ENCODE measurements at places on chromosomes 1 and 21.
A peak's percentile ranks its signal among the peaks of the same experiment; 100 is the strongest.

DNA sequence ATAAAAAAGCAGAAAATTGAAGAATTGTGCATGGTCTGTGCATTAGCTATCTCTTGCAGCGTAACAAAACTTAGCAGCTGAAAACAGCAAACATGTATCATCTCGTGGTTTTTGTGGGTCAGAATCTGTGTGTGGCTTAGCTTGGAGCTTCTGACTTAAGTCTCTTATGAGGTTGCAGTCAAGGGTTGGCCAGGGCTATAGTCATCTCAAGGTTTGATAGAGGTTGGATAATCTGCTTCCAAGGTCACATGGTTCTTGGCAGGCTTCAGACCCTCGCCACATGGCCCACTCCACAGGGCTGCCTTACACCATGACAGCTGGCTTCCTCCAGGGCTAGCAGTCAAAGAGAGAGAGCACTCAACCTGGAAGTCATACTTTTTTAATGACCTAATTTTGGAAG lies 35.9 kb downstream of the CNST start:
- DNase-seq = no peak

GRCh38 chr21:16592381-16592780 lies 862.6 kb downstream of the USP25 start:
- DNase-seq = no peak

- no peak for DNase-seq
These were observed 3.9 kb downstream of the SYPL2 start for GRCh38 chr1:109470245-109470644.

DNA sequence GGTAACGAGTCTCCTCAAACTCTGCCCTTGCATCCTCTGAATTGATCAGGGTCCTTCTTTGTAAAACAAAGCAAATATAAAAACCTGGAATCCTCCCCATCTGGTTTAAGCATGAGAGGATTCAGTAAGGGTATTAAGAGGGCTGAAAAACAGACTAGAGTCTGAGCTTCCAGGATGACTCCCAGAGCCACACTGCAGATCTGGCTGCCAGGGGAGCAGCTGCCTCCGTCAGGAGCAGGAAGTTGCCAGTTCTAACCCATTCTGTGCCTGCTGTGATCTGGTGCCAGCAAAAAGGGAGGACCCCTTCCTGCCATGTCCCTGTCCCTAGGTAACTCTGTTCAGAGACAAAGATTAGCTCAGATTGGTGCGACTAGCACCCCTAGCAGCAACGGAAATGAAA lies 27.5 kb downstream of the SERTAD4 start:
- DNase-seq = no peak

DNA sequence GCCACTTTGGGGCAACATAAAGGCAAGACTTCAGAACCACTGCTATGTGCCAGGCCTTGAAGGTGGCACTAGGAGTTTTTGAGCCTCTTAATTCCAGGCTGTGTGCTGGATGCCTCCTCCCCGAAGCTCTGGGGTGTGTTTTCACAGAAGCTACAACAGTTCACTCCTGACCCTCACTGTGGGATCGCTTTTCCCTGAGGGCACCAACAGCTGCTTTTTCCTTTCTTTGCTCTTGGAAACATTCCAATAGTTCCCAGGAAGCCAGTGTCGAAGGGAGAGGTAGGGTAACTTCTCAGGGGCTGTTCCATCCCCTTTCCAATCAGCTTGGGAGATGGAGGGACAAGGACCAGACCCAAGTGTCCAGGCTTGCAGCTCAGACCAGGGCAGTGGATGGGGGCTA lies 153.4 kb downstream of the C1orf94 start:
- DNase-seq = no peak

GRCh38 chr1:117757668-117758067 lies 151.8 kb downstream of the TENT5C start:
- DNase-seq = no peak

- no peak for DNase-seq
These were observed 30.9 kb downstream of the SMIM12 start for GRCh38 chr1:34828611-34829010.

DNA sequence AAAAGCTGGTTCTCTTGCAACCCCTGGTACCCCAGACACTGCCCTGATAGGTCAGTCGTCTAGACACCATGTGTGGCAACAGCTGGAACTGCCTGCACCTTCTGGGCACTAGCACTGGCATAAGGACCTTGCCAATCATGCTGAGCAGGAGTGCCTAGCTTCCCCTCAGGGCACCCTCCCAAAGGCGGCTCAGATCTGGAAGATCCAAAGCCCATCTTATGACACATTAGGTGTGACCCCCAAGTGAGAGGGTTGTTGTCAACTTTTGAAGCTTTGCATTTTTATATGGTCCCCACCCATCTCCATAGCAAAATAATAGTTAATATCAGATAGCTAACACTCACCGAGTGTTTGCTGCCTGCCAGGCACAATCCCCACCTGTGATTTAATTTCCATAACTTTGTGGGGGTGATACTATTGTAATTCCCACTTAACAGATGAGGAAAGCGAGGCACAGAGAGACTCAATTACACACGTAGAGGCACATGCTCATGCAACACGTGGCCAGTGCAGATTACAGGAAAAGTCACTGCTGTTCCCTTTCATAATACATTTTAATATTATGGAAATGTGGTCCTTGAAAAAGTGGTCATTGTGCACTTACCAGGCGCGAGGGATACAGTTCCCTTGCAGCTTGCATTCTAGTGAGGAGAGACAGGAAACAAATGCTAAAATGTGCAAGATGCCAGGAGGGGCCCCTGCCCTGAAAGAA lies 25.8 kb downstream of the EXOC8 start:
- DNase-seq = no peak

DNA sequence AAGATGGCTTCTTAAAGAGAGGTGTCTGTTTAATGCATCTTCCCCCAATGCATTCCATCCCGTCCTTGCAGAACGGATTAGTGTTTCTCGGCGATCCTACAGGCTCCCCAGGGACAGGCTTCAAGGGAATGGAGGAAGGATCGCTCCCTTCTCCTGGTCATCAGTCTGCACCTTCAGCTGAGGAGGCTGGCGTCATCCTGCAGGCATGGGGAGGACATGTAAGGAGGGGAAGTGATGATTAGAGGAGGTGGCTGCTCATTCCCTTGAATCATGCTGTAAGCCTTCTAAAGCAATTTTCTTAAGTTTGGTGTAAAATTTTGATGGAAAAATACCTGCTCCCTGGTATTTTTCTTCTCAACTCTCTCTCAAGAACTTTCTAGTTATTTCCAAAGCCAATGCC lies 603.6 kb downstream of the NPHP4 start:
- DNase-seq = no peak

- DNase-seq = no peak
These were observed 120.5 kb downstream of the DISP1 start for GRCh38 chr1:222935239-222935900.

DNA sequence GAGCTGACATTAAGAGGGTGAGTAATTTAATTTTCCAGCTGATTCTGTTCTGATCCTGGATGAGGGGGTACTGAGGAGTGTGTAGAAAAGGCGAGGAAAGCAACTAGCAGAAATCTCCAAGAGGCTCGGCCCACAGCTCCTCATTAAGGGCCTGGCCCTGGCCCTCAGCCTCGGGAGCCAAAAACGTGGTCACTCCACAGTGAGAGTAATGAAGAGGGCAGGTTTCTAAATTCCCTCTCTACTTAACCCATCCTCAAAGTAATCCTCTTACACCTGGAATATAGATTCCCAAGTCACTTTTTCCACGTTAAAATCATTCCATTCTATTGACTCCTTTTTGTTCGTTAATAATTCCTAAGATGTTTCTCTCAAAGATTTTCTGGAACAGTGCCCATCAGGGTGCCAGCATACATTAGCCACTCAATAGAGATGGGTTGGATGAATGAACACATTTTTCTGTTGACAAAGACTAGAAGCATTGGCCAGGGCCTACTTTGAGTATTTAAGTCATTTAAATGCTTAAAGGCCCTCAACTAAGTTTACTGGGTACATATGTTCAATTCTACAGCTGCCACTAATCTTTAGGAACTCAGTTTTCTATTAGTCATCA lies 1.1 kb upstream of the COL11A1 start:
- DNase-seq = no peak

DNA sequence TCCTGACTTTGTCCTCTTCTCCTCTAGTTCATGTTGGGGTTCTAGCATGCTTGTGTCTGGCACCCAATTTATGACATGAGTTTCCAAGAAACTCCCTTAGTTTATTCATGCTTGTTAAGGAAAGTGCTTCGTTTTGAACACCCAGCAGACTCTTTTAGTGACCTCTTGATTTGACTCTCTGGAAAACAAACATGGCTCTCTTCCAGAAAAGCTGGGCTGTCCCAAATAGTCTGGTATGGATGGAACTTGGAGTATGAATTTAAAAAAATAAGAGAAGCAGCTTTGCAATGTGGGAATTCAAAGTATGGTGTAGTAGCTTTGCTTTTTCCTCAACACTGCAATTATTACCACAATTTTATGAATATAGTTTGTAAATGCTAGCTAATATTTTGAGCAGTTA lies 143.4 kb upstream of the C8B start:
- no peak for DNase-seq

DNA sequence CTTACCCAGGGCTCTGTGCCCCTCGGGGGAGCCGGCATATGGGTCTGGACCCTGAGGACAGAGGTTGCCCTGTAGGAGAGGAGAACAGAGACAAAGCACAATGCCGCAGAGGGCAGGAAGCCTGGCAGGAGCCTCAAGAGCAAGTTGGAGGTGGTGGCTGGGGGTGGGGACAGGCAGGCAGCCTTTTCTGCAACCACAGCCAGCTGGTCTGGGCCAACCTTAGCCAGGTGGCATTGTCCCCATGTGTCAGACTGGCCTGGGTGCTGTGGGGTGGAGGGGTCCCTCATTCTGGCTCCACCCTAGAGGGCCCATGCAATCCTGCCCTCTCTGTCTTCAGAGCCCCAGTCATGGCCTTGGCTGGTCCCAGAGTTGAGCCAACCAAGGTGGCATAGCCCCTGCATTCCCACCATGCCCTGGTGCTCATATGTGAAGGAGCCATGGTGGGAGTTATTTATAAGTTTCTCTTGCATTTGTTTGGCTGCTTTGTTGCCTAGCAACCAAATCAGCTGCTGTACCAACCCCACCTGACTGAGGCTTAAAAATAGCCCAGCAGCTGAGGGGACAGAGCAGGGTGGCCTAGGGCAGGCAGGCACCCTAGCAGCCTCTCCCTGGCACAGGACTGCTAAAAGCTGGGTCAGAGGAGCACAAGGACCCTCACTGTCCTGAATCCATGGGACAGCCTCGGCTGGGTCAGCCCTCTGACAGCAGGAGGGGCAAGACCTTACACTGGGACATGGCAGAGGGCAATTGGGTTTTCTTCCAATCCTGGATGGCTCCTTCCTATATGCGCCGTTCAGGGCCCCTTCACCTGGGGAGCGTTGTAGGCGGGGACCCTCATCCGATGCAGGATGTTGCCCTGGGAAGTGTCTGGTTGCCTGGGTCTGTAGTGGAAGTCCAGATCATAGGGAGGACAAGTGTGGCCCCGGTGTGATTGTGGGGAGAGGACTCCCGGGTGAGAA lies 19.5 kb downstream of the MAP7D1 start:
- no peak for DNase-seq

DNA sequence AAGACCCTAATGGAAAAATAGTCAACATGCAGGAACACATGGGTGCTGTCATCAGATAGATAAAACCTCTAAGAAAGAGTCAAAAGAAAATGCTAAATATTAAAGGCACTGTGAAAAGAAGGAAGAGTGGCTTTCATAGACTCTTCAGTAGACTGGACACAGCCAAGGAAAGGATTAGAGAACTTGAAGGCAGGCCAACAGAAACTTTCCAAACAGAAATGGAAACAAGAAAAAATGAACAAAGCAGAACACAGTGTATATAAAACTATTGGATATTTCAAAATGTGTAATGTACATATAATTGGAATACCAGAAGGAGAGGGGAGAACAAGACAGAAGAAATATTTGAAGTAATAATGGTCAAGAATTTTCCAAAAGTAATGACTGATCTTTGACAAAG lies 431.9 kb downstream of the MATN1 start:
- DNase-seq = no peak

- DNase-seq = peak; percentile 22
These were observed 19.1 kb downstream of the RUNX3 start for GRCh38 chr1:24910751-24911650.

GRCh38 chr1:43705982-43706597 lies 1.2 kb upstream of the ST3GAL3 start:
- DNase-seq = peak; percentile 40

GRCh38 chr1:182977480-182977879 lies 24.5 kb upstream of the SHCBP1L start:
- no peak for DNase-seq

GRCh38 chr1:116255486-116256285 lies 117.4 kb upstream of the ATP1A1 start:
- DNase-seq = no peak

- no peak for DNase-seq
These were observed 62.7 kb upstream of the BCL10 start for GRCh38 chr1:85339089-85339488.

- DNase-seq = no peak
These were observed 27.8 kb downstream of the SYT2 start for GRCh38 chr1:202682477-202682876.

- no peak for DNase-seq
These were observed 82.9 kb upstream of the CACYBP start for GRCh38 chr1:174916846-174917245.

GRCh38 chr21:45294509-45295291 lies 7.0 kb upstream of the POFUT2 start:
- no peak for DNase-seq

DNA sequence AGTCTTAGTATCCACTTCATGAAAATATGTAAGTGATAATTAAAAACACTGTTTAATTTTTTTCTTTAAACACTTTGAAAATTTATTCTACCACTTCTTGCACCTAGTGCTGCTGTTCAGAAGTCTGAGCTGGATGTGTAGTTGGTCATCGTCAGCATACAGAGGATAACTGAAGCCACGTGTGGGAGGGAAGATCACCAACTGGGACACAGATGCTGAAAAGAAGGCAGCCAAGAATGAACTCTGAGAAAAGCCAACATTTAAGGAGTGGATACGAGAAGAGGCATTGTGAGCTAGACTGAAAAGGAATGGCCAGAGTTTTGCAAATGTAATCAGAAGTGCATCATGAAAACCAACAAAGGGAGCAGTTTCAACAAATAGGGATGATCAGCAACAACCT lies 24.6 kb upstream of the CLCA4 start:
- no peak for DNase-seq

- no peak for DNase-seq
These were observed 54.4 kb downstream of the NID1 start for GRCh38 chr1:236010443-236010842.

DNA sequence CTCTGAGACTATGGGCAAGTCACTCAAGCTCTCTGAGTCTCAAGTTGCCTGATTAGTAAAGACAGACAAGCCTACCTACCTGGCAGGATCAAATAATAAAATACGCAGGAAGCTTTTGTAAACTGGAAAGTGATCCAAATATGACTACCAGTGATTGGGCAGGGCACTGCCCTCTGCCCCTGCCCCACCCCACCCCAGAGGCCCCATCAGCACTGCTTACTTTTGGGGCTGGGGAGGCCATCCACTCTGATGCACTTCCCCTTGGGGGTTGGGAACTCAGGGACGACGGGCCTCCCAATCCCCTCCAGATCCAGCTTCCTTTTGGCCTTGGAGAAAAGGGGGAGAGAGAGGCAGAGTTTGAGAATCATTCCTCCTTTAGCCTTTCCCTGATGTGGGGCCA lies 6.9 kb downstream of the E2F2 start:
- no peak for DNase-seq

GRCh38 chr21:42745511-42746239 lies 92.3 kb downstream of the PDE9A start:
- DNase-seq = no peak

GRCh38 chr21:36945496-36946138 lies 20.9 kb downstream of the HLCS start:
- DNase-seq = no peak

GRCh38 chr1:8089535-8090228 lies 63.6 kb upstream of the ERRFI1 start:
- no peak for DNase-seq

Measured in inflammatory macrophage treated with lipopolysaccharide for 1 hour (primary cell).